Daoy (cell line): ENCODE measurements at places on chromosomes 1 and 21. TPM values are rescaled to one million over a fixed set of nuclear protein-coding genes. Genes with fewer than 3 reads are reported as not detected.

The ACKR1 gene
- not detected in 2 replicates for total RNA-seq

DNA sequence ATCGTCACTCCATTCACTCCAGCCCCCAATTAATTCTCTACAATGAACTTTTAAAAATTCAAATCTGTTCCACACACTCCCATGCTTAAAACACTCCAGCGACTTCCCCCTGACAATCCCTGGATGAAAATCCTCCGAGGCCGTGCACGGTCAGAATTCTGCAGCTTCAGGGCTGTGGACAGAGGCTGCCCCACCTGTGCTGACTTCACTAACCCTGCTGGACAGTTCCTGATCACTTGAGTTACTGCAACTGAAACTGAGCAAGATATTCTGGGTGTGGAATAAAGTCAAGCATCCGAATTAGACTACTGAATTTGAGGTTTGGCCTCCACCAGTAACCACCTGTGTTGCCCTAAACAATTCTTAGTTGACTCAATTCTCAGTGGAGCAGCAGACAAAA, 1.0 kb upstream of the JAK1 start:
- no peak for DNase-seq

The ANGPTL1 gene
- total RNA-seq: not detected in 2 replicates

DNA sequence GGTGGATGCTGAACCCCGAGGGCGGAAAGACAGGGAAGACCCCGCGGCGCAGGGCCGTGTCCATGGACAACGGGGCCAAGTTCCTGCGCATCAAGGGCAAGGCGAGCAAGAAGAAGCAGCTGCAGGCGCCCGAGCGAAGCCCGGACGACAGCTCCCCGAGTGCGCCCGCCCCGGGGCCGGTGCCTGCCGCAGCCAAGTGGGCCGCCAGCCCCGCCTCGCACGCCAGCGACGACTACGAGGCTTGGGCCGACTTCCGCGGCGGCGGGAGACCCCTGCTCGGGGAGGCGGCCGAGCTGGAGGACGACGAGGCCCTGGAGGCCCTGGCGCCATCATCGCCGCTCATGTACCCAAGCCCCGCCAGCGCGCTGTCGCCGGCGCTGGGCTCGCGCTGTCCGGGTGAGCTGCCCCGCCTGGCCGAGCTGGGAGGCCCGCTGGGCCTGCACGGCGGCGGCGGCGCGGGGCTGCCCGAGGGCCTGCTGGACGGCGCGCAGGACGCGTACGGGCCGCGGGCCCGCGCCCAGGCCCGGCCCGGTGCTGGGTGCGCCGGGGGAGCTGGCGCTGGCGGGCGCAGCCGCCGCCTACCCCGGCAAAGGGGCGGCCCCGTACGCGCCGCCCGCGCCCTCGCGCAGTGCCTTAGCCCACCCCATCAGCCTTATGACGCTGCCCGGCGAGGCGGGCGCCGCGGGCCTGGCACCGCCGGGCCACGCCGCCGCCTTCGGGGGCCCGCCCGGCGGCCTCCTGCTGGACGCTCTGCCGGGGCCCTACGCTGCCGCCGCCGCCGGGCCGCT, 20.7 kb downstream of the FOXO6 start:
- peak; percentile 74 for DNase-seq

DNA sequence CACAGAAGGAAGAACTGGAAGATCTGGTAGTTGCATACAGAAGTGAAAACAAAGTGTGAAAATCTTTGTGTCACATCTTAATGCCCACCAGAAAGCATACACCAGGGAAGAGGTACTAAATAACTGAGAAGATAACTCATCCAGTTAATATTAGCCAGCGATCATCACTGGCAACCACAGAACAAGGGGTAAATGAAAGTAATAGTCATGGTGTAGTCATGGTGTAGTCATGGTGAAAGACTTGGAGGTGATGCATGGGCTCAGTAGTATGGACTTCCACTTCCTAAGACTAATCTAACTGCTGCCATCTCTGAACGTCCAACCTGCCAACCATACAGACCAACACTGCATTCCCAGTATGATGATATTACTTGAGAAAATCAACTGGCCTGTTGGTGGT, 481.2 kb upstream of the NR5A2 start:
- DNase-seq: peak; percentile 21

DNA sequence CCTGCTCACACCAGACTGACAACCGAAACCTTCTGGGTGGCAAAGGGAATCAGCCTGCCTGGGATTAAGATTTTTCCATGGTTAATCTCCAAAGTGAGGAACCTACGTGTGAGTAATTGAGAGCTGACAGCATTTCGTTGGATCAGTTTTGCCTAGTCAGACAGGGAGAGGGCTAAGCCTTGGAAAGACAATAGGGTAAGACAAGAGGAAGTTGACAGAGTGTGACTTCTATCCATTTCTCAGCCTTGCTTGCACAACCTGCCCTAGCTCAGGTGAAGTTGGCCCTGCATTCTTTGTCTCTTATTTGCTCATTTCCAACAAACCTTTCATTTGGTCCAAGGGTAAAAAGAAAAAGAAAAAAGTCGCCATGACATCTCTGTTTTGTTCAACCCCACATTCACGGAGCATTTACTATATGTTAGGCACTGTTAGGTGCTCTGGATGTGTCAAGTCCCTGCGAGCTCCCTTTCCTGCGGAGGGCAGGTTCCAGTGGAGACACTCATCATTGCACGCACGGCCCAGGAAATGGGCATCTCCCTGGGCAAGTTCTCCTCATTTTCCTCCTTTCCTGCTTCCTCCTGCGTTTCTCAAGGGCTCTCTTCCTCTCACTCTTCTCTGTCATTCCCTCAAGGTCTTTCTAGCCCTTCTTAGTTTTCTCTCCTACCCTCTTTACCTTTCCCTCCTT, 23.3 kb downstream of the KIRREL1 start:
- DNase-seq: no peak

DNA sequence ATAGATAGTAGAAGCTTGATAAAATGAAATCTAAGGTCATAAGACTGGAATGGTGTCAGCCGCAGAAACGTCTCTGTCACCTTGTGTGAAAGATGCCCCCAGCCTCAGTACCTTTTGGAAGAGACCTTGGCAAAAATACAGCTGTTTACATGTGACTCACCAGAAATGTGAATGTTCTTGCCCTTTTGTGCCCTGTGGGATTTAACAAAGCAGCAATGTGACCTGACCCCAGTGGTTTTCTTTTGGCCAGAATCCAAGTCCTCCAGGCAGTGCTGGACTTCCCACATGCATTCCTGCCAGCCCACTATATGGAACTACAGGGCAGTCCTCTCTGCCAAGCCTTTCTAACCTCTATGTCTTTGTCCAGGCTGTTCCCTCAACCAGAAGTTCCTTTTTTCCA, 27.2 kb upstream of the LRRC8C start:
- peak; percentile 71 for DNase-seq

The CBR3 gene
- total RNA-seq: 37.0 and 49.8 TPM in 2 replicates

The MPL gene
- total RNA-seq: 0.06 and 0.11 TPM in 2 replicates

DNA sequence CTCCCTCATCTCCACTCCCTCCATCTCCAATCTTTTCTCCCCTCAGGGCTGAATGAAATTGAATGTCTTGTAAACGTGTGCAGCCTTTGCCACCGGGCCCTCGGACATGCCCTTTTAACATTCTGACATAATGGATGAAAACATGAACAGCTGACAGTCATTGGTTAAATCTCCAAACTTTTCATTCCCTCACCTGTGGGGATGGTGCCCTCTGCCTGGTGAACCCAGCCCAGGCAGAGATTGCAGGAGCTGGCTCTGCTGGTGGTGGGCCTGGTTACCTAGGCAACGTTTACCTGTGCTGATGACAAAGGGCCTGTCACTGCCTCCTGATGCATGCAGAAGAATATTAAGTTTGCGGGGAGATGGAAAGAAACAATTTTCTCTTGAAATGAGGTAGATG, 21.3 kb downstream of the ST6GALNAC3 start:
- no peak for DNase-seq

DNA sequence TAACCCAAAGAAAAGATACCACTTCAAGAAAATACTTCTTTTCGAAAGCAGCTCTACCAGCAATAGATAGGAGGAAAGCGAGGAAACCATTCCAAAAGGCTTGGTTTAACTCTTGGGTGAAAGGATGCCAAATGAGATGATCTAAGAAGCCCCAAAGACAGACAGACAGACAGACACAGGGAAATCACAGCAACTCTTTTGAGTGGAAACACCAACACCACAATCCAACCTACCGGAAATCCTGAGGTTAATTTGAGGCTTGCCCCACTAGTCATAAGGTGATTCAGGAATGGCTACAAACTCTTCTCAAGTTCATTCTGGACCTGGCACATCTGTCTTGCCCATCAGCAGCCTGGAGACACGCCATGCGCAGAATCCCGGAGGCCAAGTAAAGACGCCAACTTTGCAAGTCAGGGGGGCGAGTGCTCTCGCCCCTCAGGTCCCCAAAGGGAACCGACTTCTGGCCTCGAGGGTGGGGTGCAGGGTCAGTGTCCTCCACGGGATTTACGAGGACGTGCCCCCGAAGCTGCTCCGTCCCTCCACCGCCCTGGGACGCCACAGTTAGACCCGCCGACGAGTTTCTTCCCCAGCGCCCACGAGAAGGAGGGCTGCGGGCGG, 778 bp downstream of the EVI5 start:
- DNase-seq: peak; percentile 89

GRCh38 chr1:9243066-9243739, 8.6 kb downstream of the H6PD start:
- DNase-seq: no peak

GRCh38 chr1:39757501-39757900, 13.6 kb downstream of the OXCT2 start:
- no peak for DNase-seq

The BNIPL gene
- 0.57 and 0.60 TPM in 2 replicates for total RNA-seq

The CFHR3 gene
- not detected in 2 replicates for total RNA-seq

The MROH9 gene
- 0.06 TPM in 1 of 2 replicates, not detected in the other for total RNA-seq

GRCh38 chr1:206013026-206013795, 10.0 kb upstream of the RAB7B start:
- no peak for DNase-seq

DNA sequence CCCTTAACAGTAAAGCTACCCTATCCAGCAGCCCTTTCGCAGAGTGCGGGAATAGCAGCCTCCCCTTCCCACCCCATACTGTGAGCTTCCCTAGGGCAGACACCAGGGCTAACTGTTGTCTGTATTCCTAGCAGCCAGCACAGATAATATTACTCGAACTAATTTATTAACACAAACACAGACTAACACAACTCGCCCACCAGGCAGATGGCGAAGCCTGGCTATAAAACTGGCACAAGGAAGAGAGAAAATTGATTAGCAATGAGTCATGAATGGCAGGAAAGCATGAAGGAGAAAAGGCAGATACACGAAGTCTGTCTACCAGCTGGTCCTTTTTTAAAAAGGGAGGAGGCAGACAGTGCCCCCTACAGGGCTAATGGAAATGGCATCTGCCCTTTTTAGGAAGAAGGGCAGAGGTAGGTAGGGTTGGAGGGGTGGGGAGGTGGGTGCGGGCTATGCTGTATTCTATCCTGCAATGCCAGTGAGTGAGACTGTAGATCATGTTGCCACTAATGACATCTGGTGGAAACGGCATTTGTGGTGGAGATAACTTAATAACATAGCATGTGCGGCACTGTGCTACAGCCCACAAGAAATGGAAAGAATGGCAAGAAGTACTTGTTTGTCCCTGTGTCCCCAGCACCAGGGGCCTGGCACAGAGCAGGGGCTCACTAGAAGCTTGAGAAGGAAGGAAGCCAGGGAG, 30.6 kb upstream of the CTPS1 start:
- DNase-seq: peak; percentile 77

DNA sequence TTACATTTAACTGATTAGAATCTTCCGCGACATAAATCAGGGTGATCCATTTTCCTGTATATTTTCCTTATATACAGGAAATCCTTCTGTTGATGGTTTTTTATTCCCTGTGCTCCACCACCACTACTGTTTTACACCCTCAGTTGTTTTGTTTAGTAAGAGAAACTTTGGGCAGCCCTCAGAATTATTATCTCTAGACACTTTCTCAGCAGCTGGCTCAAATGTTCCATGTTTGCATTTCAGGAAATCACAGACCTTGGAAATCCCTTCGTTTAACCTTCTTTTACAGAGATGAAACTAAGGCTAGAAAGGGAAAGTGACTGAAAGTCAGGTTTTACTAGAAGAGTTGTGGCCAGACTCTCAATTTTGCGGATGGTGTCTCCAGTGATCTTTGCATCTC, 15.2 kb downstream of the ZNF697 start:
- DNase-seq: no peak

The IFNAR1 gene
- 18.5 and 45.2 TPM in 2 replicates for total RNA-seq

DNA sequence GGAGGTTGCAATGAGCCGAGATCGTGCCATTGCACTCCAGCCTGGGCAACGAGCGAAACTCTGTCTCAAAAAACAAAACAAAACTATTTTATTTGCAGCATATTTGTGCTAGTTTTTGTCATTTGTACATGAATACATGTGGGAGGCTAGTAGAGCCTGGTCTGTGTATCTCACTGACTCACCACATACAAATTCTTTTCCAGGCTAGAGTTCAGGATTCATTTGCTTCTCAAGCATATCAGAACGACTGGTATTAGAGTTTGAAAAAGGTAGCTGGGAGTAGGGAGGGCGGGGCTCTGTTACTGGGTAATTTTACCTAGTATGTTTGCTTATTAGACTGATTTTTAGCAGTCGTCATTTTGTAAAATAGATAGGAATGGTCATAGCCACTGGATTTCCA, 4.5 kb upstream of the TOR3A start:
- DNase-seq: no peak

The MANEAL gene
- total RNA-seq: 2.6 and 4.4 TPM in 2 replicates

GRCh38 chr1:216457356-216457755, 34.1 kb upstream of the USH2A start:
- no peak for DNase-seq

DNA sequence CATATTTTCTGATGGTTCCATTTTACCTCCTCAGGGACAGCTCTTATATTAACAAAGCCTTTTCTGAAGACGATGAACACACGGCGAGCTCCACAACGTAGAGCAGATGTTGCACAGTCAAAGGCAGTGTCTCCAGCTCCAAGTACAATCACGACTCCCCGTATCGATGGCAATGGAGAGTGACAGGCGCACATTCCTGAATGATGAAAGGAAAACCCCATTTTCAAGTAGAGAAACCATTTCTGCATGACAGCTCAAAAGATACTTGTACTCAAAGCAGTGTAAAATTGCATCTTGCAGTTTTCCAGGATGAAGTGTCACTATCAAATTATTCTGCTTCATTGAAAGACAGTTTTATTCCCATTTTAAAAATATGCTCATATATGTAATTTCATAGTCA, 327.6 kb downstream of the DPYD start:
- no peak for DNase-seq

The SLC22A15 gene
- total RNA-seq: 1.4 and 7.0 TPM in 2 replicates

The LCE2B gene
- not detected in 2 replicates for total RNA-seq

GRCh38 chr1:63000508-63000907, 216.6 kb downstream of the ATG4C start:
- DNase-seq: no peak

GRCh38 chr1:203264052-203264501, 34.6 kb upstream of the CHIT1 start:
- no peak for DNase-seq
